T-cell (primary cell): ENCODE measurements at places on chromosomes 5 and 9.

DNA sequence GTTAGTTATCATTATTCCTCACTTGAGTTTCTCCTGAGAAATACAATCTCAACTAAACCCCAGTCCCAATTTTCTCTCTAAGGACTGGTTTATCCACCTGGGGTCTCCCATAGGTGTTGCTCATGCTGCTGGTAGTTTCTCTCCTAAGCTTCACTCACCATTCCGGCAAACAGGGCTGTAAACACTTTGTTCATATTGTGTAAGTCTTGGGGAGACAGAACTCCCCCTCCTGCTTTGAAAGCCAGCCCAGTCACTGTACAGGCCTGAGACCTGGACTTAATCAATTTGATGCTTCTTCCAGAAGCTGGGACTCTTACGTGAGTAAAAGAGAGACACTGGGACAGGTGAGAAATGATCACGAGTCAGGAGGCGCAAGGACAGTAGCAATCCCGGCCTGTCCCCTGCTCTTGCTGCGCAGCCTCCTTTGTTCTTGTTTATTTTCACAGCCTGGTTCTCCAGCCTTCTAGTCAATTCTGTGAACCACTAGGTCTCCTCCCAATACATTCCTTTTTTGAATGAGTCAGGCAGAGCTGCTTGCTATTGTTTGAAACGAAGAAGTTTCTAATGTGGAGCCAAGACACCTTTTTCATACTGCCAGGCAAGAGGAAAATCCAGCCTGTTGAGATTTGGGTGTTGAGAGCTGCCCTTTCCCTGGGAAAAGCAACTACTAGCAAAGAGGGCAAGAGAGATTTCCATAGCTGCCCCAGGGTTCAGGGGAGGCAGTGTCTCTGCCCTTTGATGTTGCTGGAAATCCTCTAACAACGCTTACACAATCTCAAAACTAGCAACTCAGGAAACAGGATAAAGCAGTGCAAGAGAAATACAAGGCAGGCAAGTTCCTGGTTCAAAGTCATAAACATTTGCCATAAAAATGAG, 9.2 kb upstream of the SHROOM1 start:
- no peak overlapping the region for H3K27ac ChIP-seq
- DNase-seq = no peak
- H3K36me3 ChIP-seq = no peaks in the 10 kb centered on the region

- no peak overlapping the region for H3K4me3 ChIP-seq
- H3K27ac ChIP-seq = no peak overlapping the region
- no peaks in the 10 kb centered on the region for H3K36me3 ChIP-seq
- DNase-seq = no peak
These were observed 110.5 kb downstream of the SV2C start for GRCh38 chr5:76193635-76194034.

GRCh38 chr5:148427370-148428042, 43.7 kb downstream of the FBXO38 start:
- no peak overlapping the region for H3K27ac ChIP-seq
- DNase-seq = no peak
- H3K4me3 ChIP-seq = no peak overlapping the region
- peaks cover 67% of the 10 kb centered on the region for H3K36me3 ChIP-seq
- no peaks in the 10 kb centered on the region for H3K27me3 ChIP-seq

DNA sequence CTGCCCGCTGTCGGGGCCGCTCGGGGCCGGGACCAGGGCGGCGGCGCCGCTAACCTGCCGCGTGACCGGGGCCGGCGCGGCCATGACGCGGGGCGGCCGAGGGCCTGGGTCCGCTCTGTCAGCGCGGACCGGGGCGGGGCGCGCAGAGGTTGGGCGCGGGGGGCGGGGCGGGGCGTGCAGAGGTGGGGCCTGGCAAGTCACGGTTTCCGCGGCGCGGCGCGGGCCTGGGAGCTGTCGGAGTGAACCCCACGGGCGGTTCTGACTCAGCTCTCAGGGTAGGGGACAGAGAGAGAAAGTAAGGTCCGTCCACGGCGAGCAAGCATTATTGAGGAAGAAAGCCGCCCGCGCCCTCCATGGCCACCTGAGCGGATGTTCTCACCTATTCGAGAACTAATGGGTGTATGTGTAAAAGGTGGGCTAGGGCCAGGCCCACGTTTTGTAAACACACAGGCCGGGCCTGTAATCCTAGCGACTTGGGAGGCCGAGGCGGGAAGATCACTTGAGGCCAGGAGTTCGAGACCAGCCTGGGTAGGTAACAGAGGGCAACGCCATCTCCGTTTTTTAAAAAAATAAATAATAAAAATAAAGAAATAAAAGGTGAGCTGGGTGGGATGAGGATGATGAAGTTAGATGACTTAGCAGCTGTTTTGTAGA, at the start of gene PRXL2C:
PRXL2C (minus strand) TSS at position 120 of the 654 bp plus-strand sequence; CDS start at position 84, 36 bp downstream.
- H3K27me3 ChIP-seq = no peaks in the 10 kb centered on the region
- DNase-seq = peak; percentile 69
- H3K4me1 ChIP-seq = peaks cover 5% of the 10 kb centered on the region
- H3K4me3 ChIP-seq = peak within 1 kb of the TSS; percentile 82
- H3K36me3 ChIP-seq = no peaks in the 10 kb centered on the region

DNA sequence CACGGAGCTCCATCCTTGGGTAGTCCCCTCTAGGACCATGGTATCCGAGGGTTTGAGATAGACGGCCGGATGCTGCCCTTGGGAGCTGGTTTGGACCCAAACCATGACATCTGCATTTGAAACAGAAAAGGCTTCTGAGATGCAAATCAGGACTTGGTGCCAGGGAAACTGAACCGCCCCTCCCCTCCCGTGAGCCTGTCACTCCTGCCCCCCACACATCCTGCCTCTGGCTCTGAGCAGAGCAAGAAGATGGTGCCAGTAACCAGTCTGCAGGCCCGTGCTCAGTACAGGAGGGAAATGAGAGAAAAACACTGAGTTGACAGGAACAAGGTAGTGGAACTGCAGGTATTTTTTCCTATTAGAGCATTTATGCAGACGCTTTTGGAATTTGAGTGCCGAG, 18.6 kb downstream of the ARPC5L start:
- H3K27ac ChIP-seq = no peak overlapping the region
- no peaks in the 10 kb centered on the region for H3K27me3 ChIP-seq
- no peak for DNase-seq
- H3K36me3 ChIP-seq = peaks cover 78% of the 10 kb centered on the region
- H3K4me3 ChIP-seq = no peak overlapping the region

- no peak overlapping the region for H3K27ac ChIP-seq
- no peaks in the 10 kb centered on the region for H3K4me1 ChIP-seq
- DNase-seq = no peak
- no peaks in the 10 kb centered on the region for H3K36me3 ChIP-seq
- no peaks in the 10 kb centered on the region for H3K27me3 ChIP-seq
These were observed 676.4 kb downstream of the PRELID2 start for GRCh38 chr5:145158730-145159129.

- H3K4me3 ChIP-seq = no peak overlapping the region
- no peaks in the 10 kb centered on the region for H3K4me1 ChIP-seq
- no peak for DNase-seq
- no peaks in the 10 kb centered on the region for H3K27me3 ChIP-seq
- H3K27ac ChIP-seq = no peak overlapping the region
- H3K36me3 ChIP-seq = no peaks in the 10 kb centered on the region
These were observed 58.3 kb downstream of the SPOCK1 start for GRCh38 chr5:137440795-137441194.

DNA sequence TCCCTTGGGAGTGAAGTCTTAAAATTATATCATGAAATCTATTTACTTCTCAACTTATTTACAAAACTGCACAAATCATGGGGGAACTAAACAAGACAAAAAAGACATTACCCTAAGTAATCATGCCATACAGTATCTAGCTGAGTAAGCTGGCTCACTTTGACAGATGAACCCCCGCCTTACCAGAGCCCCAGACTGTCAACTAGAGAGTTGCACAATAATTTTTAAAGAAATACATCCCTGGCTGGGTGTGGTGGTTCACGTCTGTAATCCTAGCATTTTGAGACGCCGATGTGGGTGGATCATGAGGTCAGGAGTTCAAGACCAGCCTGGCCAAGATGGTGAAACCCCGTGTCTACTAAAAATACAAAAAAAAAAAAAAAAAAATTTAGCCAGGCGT, 62.3 kb downstream of the LPAR1 start:
- no peaks in the 10 kb centered on the region for H3K27me3 ChIP-seq
- no peak for DNase-seq
- no peaks in the 10 kb centered on the region for H3K4me1 ChIP-seq
- H3K36me3 ChIP-seq = no peaks in the 10 kb centered on the region
- no peak overlapping the region for H3K4me3 ChIP-seq

- no peaks in the 10 kb centered on the region for H3K4me1 ChIP-seq
- no peaks in the 10 kb centered on the region for H3K36me3 ChIP-seq
- no peak for DNase-seq
- H3K4me3 ChIP-seq = no peak overlapping the region
- no peak overlapping the region for H3K27ac ChIP-seq
These were observed 30.3 kb downstream of the FAM240B start for GRCh38 chr9:38689678-38690077.

DNA sequence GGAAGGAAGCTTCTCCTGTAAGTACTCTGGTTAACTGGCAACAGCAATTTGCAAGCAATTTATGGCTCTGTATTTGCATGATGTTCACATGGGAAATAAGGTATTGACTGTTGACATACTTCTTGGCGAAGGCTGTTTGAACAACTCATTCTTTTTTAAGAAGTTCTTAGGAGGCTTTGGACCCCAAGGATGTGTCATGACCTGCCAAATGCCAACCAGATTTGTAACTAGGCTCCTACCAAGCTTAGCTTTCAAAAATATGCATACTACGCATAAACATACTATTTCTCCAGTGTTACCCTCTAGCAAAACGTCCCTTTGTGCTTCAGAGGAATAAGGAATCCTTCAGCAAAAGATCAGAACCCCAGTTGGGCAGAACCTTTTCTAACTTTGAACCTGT, 165.2 kb upstream of the MSX2 start:
- H3K27ac ChIP-seq = no peak overlapping the region
- H3K4me1 ChIP-seq = no peaks in the 10 kb centered on the region
- no peaks in the 10 kb centered on the region for H3K36me3 ChIP-seq
- H3K4me3 ChIP-seq = no peak overlapping the region

DNA sequence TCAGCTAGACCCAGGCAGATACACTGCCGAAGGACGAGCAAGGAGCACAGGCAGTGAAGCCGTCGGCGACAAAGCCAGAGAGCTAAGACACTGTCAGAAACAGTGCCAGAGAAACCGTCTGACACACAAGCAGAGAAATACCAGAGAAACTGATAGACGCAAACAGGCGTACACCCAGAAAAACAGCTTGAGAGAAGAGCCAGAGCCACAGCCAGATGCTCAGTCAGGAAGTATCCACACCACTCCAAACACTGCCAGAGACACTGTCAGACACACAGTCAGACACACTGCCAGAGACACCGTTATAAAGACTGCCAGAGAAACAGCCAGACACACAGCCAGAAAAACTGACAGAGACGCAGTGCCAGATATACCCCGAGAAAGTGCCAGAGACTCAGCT, 19.1 kb downstream of the CNTFR start:
- no peaks in the 10 kb centered on the region for H3K27me3 ChIP-seq
- H3K27ac ChIP-seq = no peak overlapping the region
- DNase-seq = no peak
- no peaks in the 10 kb centered on the region for H3K4me1 ChIP-seq

DNA sequence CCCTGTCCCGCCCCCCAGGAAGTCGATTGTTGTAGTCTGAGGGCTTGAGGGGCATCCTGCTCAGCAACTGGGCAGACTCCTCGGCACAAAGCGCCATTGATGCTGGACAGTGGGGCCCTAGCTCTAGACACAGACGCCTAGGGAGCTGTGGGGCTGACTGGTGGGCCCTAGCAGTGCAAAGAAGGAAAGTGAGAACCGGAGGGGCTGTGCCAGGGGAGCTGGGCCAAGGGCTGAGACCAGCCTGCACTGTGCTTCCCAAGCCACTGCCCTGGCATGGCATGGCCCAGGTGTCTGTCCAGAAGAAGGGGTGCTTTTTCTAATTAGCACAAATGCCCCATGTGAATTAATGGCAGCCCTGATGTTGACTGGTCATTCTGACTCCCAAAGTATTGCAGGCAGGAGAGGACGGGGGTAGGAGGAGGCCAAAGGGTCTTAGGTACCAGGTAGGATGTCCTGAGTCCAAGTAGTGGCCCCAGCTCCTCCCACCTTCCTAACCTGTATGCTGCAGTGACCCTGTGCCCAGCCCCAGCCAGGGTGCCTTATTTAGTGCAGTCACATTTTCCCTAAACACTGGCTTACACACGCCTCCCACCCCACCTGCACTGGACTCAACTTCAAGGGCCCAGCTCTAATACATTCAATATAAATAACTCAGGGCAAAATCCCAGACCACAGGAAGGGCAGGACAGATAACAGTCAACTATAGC, 15.9 kb downstream of the TCF7 start:
- H3K27me3 ChIP-seq = no peaks in the 10 kb centered on the region
- peaks cover 82% of the 10 kb centered on the region for H3K36me3 ChIP-seq

GRCh38 chr5:100803397-100803796, 99.7 kb downstream of the ST8SIA4 start:
- H3K36me3 ChIP-seq = no peaks in the 10 kb centered on the region
- no peak for DNase-seq
- H3K4me3 ChIP-seq = no peak overlapping the region

- no peak overlapping the region for H3K27ac ChIP-seq
- H3K4me3 ChIP-seq = no peak overlapping the region
- no peaks in the 10 kb centered on the region for H3K4me1 ChIP-seq
These were observed 4.2 kb downstream of the LECT2 start for GRCh38 chr5:135950611-135951010.

GRCh38 chr9:109908459-109909390, 128.7 kb downstream of the PALM2AKAP2 start:
- no peak for DNase-seq
- no peak overlapping the region for H3K4me3 ChIP-seq
- no peaks in the 10 kb centered on the region for H3K36me3 ChIP-seq
- H3K27ac ChIP-seq = no peak overlapping the region
- H3K27me3 ChIP-seq = no peaks in the 10 kb centered on the region
- H3K4me1 ChIP-seq = no peaks in the 10 kb centered on the region

DNA sequence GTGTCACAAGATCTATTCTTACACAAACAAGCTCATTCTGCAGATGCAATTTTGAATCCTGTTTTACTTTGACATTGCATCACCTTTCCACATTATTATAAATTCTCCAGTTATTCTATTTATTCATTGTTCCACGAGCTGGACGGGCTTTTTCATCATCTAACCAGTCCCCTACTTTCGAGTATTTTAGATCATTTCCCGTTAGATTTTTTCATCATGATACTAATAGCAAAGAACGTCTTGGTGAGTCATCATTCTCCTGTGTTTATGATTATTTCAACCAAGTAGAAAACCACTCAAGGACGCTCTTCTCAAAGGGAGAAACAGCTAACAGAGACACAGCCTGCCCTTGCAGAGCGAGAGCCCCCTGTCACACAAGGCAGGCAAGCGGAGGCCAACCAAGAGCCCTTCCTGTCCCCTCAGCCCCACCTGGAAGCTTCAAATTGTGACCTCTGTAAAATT, 15.1 kb downstream of the BBLN start:
- H3K27me3 ChIP-seq = no peaks in the 10 kb centered on the region
- peaks cover 17% of the 10 kb centered on the region for H3K36me3 ChIP-seq
- no peak for DNase-seq
- no peak overlapping the region for H3K4me3 ChIP-seq
- no peak overlapping the region for H3K27ac ChIP-seq
- no peaks in the 10 kb centered on the region for H3K4me1 ChIP-seq

GRCh38 chr9:27572566-27572917, 739 bp downstream of the C9orf72 start:
- peak; percentile 53 for DNase-seq
- no peaks in the 10 kb centered on the region for H3K27me3 ChIP-seq
- peak overlapping the region; percentile 95 for H3K27ac ChIP-seq
- peaks cover 7% of the 10 kb centered on the region for H3K4me1 ChIP-seq

GRCh38 chr9:99433095-99433494, 211.0 kb downstream of the SEC61B start:
- H3K36me3 ChIP-seq = no peaks in the 10 kb centered on the region
- H3K4me1 ChIP-seq = peaks cover 4% of the 10 kb centered on the region
- H3K4me3 ChIP-seq = no peak overlapping the region
- DNase-seq = no peak
- no peaks in the 10 kb centered on the region for H3K27me3 ChIP-seq
